ENCODE measurements at places on chromosomes 12 and 14.

DNA sequence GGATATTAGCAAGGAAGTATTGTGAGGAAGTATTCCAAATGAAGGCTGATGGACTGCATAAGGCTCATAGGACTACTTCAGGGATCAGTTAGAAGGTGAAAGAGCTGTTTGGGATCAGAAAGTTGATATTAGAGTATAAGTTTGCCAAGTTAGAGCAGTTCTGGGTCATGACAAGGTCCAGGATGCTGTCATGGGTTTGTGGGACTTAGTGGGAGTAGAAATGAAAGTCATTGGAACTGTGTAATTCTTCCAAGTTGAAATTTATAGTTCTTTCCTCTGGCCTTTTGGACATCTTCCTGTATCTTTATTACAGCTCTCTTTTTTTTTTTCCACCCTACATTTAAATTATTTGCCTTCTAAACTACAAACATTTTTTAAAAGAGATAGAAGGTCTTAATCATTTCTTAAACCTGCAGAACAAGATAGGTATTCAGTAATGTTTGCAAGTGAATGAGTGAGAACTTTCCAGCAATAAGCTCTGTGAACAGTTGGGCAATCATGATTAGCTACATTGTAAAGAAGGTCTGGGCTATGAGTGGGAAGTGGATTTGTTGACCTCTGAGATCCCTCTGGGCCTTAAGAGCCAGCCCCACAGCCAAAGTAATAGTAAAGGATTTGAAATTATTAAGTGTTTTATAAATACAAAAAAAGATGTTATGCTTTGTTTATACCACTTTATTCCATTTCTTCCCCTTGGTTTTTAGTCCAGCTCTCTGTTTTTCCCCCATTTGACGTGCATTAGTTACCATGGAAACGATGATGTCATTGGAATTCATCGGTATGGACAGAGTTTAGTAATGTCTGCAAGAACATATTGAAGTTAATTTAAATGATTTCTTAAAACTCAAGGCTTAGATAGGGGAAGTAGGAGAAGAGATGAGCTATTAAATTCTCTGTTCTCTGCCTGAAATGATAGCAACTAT lies 247.9 kb upstream of the ARHGAP5 start:
- no peak for DNase-seq

DNA sequence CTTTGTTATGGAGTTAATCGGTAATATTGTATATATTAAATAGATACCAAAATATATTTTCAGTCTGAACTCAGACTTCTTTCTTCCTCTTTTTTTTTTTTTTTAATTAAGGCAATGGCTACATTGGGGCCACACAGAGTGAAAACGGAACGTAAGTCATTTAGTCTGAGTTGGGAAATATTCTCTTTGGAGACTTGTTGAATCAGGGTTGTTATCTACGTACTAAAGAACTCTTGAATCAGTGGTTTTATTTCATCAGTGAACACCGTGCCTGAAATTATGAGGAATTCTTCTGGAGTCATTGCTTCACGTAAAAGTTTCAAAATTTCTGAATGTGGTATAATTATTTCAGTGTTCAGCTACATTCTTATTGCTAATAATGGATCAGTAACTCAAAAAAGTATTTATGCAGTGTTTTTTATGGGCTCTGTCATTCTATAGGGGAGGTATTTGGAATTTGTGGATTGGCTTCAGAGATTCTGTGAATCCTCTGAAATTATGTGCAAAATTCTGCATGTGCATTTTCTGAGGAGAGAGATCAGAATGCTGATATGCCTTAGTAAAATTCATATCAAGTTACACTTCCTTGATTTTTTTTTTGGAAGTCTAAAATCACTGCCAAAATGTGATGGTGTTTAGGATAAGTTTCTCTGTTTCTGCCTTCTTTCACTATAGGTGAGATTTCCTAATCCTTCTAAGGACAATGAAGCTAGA lies 39.6 kb downstream of the BRMS1L start:
- DNase-seq, result no peak

DNA sequence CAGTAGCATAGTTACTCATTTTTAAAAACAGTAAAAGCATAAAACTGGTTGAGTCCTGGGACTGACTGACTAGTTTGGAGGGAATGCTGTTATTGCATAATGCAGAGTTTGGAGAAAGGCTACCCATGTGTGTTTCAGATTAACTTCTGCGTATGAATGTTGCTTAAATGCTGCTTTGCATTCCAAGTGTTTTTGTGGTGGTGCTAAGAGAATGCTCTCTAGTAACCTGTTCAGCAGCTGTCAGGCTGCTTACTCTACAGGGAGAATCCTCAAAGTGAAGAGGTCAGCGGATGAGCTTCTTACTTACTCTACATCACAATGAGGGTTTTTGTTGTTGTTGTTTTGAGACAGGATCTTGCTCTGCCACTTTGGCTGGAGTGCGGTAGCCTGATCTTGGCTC lies 4.3 kb downstream of the DLST start:
- no peak for DNase-seq

DNA sequence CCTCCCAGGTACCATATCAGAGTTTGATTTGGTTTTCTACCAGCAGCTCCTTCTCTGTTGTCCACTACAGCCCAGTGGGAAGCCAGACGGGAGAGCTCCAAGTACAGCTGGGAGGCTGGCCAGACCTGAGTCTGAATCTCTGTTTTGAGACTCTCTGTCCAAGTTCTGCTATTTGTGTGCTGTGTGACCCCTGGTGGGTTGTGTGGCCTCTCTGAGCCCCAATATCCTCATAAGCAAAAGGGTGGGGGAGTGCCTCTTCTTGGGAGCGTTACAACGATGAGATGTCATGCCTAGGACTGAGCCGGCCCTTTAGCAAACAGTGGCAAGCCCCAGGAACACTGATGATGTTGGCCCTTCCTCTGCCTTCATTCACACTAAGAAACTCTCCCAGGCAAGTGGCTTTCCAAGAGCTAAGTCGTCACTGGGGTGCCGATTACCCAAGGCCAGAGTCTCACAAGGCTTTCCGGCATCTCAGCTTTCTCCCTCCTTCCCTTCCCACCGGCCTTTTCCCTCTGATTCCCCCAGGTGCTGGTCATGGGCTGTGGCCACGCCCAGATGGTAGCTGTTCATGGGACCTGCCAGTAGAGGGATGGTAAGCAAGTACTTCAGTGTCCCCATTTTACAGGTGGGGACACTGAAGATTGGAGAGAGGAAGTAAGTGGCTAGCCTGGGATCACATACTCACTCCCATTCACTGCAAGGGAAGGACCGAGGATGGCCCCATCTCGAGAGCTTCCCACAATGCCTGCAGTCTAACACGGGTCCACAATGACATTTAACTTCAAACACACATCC lies 47.7 kb downstream of the BCL11B start:
- no peak for DNase-seq

DNA sequence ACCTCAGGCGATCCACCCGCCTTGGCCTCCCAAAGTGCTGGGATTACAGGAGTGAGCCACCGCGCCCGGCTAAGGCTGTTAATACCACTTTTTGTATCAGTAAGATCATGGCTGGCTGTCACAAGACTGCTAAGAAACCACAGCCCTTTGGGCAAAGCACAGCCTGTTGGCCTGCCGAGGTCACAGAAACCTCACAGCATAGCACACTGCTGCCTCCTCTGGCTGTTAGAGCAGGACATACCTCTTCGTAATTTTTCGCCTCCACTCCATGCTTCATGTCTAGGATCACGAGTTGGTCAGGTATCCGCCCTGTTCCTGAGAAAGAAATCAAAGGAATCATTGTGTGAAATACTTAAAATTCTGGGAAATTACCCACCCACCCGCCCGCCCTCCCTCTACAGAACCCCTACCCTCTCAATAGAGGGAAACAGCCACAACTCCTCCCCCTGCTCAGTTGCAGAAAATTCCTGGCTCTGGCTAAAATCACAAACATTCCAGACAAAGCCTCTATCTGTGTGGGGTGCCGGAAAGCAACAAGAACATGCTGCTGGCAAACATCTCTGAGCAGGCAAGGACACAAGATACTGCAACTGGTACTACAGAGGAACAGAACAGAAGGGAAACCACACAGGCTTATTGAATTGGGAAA lies 20.7 kb upstream of the NEK9 start:
- DNase-seq, result peak; percentile 14

GRCh38 chr14:95361373-95362137 lies 41.8 kb upstream of the CLMN start:
- peak; percentile 12 for DNase-seq

- DNase-seq, result no peak
These were observed 75.3 kb downstream of the SRGAP1 start for GRCh38 chr12:63919756-63920155.

DNA sequence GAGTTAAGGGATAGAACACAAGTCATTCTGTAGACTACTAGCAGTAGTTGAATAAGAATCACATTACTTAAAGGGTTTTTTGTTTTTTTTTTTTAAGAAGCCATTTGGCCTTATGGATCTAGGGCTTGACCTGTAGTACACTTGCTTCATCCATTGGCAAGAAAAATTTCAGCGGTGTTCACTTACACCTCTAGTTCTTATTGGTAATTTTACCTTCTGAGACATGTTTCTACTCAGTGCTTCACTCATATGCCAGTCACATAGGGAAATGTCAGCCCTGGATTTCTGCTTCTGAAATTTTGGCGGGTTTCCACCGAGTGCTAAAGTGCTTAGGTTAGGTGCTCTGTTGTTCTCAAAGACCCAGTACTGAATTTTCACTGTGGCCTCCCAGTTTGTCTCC lies 72.9 kb downstream of the FRMD6 start:
- no peak for DNase-seq

DNA sequence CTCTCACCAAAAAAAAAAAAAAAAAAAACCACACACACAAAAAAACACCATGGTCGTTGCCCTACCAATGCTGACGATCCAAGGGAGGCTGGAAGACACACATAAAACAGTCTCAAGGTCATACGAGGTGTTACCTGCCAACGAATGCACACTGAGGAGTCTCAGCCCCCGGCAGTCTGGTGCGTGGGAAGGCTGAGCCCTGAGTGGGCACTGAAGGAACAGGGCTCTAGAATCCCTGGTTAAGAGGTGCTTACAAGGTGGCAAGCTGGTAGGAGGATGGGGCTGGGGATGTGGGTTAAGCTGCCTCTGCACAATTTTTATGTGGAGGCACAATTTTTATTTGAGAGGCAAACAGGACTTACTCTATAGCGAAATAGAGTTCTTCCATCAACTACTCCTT lies 7.9 kb downstream of the LTBP2 start:
- no peak for DNase-seq

GRCh38 chr14:95294834-95295599 lies 24.7 kb downstream of the CLMN start:
- DNase-seq, result no peak

DNA sequence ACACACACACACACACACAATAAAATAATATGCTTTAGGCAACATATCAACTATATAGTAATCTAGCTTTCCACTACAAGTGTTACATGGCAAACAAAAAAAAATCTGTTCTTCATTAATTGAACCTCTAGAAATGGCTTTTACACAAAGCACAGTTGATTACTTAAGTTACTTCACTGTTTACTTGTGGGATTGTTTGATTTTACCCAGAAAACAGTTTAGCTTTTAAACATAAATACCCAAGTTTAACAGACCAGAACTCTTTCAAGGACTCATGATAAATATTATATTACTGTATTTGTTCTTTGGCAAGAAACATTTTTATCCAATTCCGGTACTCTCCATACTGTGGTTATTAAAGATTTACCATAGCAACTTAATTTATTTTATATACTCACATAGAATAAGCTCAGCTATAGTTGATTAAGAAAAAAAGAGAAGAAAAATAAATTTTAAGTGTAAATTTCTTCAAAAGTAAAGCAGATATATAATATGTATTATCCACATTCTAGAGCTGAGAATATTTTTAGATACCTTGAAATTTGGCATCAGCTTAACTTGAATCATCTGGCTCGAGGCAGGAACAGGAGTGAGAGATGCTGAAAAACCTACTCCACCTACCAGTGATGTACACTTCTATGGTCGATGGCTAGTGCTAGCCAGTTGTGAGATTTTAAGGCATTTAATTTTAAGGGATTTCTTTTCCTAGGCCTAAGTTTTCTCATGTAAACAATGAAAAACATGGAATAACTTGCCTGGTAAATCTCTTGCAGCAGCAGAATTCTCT lies 126.0 kb downstream of the BTG1 start:
- no peak for DNase-seq

- no peak for DNase-seq
These were observed 79.8 kb downstream of the SRRM4 start for GRCh38 chr12:119060847-119061796.

GRCh38 chr14:69752773-69753172 lies 14.2 kb upstream of the SRSF5 start:
- no peak for DNase-seq

GRCh38 chr14:49761839-49762551 lies 6.0 kb upstream of the KLHDC2 start:
- DNase-seq, result no peak

- no peak for DNase-seq
These were observed 31.5 kb upstream of the PTGDR start for GRCh38 chr14:52235866-52236510.

GRCh38 chr12:11941606-11942337 lies 129.0 kb upstream of the BCL2L14 start:
- DNase-seq, result no peak

GRCh38 chr14:68616221-68616902 lies 176.5 kb downstream of the ZFP36L1 start:
- no peak for DNase-seq

- DNase-seq, result peak; percentile 58
These were observed 44.9 kb downstream of the ATP2B1 start for GRCh38 chr12:89663577-89664357.

- DNase-seq, result no peak
These were observed 43.2 kb downstream of the RTN1 start for GRCh38 chr14:59827401-59827800.

GRCh38 chr14:47278233-47278842 lies 397.1 kb downstream of the MDGA2 start:
- DNase-seq, result peak; percentile 3

GRCh38 chr12:68675101-68675842 lies 11.5 kb upstream of the NUP107 start:
- peak; percentile 76 for DNase-seq

GRCh38 chr14:54360667-54361066 lies 36.1 kb upstream of the CDKN3 start:
- DNase-seq, result no peak

DNA sequence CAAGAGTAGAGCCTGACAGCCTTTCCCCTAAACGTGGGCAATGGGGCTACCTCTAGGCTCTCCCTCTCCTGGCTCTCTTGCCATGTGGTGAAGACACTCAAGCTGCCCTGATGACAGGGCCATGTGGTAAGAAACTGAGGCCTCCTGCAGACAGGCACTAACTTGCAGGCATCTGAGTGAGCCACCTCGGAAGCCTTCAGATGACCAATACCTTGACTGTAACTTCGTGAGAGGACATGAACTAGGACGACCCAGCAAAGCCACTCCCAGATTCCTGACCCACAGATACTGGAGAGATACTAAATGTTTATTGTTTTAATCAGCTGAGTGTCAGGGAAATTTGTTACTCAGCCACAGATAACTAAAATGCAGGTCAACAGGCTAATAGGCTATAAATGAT lies 96.4 kb downstream of the EFCAB11 start:
- DNase-seq, result no peak

GRCh38 chr14:106120101-106120500 lies 593.7 kb downstream of the TMEM121 start:
- no peak for DNase-seq

- DNase-seq, result no peak
These were observed 82.0 kb upstream of the WSCD2 start for GRCh38 chr12:108047071-108047550.
